Retinal pigment epithelial cell (primary cell): ENCODE measurements at places on chromosomes 6 and 20.

DNA sequence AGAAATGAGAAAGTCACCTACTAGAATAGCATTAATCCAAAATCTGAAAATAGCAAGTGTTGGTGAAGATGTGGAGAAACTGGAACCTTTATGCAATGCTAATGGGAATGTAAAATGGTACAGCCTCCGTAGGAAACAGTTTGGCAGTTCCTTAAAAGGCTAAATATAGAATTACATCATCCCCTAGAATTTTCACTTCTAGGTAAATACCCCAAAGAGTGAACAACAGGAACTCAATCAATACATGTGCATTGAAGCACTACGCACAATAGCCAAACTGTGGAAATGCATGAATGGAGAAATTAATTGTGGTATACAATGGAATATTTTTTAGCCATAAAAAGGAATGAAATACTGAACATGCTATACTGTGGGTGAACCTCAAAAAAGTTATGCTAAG is 982.0 kb upstream of the FLRT3 start:
- DNase-seq, result no peak

DNA sequence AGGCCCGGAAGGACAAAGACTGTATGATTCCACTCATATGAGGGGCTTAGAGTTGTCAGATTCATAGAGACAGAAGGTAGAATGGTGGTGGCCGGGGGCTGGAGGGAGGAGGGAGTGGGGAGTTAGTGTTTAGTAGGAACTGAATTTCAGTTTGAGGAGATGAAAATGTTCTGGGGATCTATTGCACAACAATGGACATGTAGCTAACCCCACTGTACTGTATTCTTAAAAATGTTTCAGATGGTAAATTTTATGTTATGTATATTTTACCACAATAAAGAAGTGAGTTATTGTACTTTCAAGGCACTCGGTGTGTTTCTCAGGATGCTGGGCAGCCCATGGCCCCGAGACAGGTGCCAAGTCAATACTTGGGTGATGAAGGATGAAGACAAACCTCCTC is 25.4 kb downstream of the MAS1 start:
- no peak for DNase-seq

DNA sequence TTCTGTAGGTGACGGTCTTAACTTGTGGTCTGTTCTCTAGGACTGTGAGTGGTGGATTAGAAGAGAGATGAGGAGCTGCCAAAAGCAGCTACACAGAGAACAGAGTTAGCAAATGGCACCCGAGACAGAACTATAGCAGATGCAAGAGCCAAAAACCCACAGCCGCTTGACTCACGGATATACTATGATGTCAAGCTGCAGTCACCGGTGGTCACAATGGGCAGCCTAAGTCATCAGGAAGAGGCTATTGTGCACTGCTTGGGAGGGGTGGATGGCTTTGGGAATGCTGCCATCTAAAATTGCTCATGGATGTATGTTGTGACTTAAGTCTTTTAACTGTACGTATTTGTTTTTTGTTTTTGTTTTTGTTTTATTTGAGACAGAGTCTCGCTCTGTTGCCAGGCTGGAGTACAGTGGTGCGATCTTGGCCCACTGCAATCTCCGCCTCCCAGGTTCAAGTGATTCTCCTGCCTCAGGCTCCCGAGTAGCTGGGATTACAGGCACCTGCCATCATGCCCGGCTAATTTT is at the start of gene GTSF1L:
Gene GTSF1L, minus strand, starts transcription at position 192 of the 528 bp plus-strand sequence. CDS start 308 bp downstream, outside the sequence.
- DNase-seq, result no peak

DNA sequence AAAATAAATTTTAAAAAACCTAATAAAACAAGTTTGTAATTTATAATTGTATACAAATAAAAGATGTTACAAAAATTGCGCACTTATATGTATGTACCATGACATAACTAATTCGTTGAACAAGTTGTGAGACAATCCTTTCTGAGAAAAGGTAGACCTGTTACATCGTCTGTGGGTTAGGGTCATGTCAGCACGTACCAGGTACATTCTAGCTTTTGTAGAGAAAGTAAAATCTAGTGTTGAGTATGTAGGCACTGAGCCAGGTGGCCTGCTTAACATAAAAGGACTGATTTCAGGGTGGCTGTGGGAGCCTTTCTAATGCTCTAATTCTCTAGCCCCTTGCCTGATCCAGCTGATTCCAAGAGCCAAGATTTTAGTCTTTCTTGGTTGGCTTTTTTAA is 10.4 kb downstream of the RPL7L1 start:
- peak; percentile 26 for DNase-seq

- no peak for DNase-seq
These were observed 62.4 kb downstream of the AGPAT4 start for GRCh38 chr6:161211380-161212035.

DNA sequence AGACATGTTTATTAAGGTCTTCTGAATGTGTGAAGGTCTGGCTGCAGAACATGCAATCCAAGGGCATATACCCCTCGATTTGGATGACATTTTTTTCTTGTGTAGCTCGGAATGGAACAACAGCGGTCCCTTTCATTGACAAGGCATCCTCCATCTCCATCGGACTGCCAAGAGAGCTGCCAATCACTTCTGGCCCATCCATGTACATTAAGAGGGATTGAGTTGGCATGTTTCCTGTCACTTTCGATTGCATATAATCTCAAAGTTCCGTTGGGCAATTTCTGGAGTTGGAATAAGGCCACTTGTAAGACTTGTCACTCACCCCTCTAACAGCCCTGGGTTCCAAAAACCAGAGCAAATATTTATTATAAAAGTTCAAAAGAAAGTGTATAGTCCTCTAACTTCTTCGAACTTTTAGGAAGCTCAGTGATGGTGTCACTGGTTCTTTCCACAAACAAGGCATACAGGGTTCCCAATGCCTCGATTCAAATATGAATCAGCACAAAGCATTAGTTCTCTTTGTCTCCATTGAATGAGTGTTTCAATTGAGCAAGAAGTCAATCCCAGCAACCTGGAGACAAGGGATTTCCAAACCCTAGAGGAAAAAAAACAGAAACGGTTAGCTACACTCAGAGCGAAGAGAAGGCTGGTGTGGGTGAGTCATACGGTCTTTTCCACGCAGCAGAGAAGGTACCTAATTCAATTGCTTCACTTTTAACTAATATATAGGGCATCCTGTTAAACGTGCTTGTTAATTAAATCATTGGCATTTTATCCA is 10.9 kb downstream of the ZNF217 start:
- peak; percentile 67 for DNase-seq
